ENCODE measurements at places on chromosomes 16 and 17. TPM values are rescaled to one million over a fixed set of nuclear protein-coding genes. Genes with fewer than 3 reads are reported as not detected.

DNA sequence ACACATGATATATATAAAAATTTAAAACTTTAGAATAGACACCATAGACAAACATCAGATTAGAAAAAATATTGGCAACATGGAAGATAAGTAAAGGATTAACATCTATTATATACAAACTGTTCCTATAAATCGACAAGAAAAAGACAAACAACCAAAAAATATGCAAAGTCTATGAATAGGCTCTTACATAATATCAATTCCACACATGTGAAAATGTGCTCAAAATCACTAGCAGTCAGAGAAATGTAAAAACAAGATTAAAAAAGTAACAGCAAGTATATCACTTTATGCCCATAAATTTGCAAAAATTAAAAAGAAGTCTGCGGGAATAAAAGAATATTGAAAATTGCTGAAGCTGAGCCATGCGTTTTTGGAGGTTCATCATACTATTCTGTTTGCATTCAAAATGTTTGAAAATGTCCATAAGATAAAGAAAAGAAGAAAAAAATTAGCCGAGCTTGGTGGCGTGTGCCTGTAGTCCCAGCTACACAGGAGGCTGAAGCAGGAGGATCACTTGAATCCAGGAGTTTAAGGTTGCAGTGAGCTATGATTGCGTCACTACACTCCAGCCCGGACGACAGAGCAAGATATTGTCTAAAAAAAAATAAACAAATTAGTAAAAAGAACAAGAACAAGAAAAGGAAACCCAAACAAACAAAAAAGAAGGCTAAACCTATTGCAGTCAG lies 11.2 kb upstream of the ERN2 start:
- DNase-seq: no peak

DNA sequence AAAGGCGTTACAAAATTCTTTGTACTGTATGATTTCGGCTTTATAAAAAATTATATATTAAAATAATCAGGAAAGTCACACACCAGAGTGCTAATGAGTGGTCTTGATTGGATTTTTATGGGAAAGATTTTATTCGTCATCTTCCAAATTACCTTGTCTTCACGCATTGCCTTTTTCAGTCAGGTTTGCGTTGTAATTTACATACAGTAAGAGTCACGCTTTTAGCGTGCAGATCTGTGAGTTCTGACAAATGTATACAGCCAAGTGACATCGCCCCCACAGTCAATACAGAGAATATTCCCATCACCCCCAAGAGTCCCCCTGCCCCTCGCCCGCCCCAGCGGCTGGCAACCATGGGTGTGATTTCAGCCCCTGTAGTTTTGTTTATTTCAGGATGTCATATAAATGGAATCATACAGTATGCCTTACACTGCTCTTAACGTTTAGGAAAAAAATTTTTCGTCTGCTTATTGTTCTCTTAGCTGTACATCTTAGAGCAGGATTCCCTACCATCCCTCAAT lies 157.7 kb downstream of the CMIP start:
- DNase-seq: no peak

GRCh38 chr17:1779571-1780131 lies 17.8 kb downstream of the SERPINF1 start:
- no peak for DNase-seq

Gene ANKS4B
- total RNA-seq: 0.16 TPM

Gene HS3ST3B1
- 2.8 TPM for total RNA-seq

Gene SLC6A2
- total RNA-seq: not detected
